ENCODE measurements at places on chromosomes 12 and 14. TPM values are rescaled to one million over a fixed set of nuclear protein-coding genes. Genes with fewer than 3 reads are reported as not detected.

GRCh38 chr12:42982828-42983227, 393.3 kb upstream of the PRICKLE1 start:
- no peak for DNase-seq

GRCh38 chr12:113366827-113367226, 8.4 kb downstream of the PLBD2 start:
- no peak for DNase-seq

GRCh38 chr14:61553730-61554641, 141.3 kb upstream of the HIF1A start:
- DNase-seq = no peak

DNA sequence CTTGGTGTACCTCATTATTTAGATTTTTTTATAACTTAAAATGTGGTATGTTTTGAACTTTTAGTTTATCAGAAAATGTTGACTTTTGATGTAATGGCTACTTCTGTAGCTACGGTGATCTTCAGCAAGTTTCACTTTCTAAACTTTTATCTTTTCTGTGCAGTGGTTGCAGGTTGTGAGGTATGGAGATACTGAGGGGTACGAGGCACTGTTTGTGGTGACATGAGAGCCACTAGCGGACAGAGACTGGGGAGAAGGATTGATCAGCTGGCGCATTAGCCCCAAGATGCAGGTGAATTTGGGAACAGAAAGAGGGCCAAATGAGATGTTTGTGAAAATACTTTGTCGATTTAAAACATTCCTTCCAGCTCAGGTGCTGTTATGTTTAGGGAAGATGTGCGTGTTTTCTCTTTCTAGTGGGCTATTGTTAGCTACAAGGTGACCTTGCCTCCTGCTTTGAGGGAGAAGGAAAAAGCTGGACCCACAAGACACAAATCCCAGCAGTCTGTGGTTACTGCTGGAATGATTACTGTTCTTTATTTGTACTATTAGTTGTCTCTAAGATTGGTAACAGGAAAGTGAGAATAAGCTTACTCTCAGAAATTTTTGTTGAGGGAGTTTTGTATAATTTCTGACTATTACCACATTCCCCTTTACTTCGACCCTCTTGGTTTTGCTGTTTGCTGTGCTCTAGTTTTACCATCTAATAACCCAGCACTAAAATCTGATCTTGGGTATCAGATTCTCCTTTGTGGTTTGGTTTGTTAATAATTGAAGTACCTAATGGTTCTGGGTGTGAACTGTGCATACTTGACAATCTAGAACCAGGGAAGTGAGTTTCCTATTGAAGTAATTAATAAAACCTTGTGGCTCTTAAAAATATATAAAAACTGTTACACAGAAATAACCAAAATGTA, 61.7 kb downstream of the FBXO34 start:
- DNase-seq = no peak

DNA sequence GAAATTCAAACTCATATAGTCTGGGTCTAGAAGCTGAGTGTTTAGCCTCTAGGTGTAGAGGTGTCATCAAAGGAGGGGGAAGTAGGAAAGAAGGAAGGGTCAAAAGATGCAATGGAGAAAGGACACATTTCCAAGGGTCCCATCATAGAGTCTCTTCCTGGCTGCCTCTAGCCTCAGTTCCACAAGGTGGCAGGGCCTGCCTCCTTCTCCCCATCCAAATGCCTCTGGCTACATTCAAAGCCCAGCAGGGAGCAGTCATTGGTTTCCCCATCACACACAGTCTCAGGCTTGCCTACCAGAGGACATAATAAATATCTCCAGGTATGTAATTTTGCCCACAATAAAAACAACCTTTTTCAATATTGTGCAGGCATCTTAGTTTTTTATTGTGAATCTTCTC, 2.1 kb upstream of the CCT2 start:
- no peak for DNase-seq

GRCh38 chr14:76918782-76919394, 92.7 kb downstream of the LRRC74A start:
- no peak for DNase-seq

DNA sequence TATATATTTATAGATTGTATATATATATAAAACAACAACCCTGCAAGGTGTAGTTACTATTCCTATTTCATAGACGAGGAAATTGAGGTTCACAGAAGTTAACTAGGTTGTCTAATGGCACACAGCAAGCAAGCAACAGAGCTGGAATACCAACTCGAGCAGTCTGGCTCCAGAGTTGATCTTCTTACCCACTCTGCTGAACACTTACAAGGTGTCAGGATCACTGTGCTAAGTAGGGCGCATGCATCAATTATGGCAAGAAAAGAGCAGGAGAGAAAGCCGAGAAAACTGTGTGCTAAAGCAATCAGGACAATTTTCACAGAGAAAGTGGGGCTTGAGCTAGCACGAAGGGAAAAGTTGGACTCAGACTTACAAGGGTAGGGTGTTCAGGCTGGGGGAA, 15.9 kb upstream of the ARMH4 start:
- no peak for DNase-seq

GRCh38 chr12:122471324-122472226, 29.2 kb downstream of the ZCCHC8 start:
- DNase-seq = peak; percentile 41

- no peak for DNase-seq
Observed at GRCh38 chr12:6947615-6948014, 3.5 kb upstream of the PTPN6 start.

DNA sequence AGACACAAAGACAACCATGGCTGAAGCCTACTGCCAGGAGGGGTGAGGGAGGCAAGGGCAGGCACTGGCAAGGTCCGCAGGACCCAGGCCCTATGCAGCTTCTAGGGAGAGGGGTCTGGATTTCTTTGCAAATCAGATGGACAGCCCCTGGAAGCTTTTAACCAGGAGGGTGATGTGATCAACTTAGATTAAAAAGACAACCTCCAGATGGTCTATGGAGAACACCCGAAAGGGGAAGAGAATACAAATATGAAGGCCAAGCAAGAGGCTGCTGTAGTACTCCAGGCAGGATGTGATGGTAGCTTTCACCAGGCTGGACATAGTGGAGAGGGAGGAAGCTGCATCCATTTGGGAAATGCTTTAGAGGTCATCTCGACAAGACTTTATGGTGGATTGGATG, 83.3 kb upstream of the TSPAN11 start:
- DNase-seq = no peak

DNA sequence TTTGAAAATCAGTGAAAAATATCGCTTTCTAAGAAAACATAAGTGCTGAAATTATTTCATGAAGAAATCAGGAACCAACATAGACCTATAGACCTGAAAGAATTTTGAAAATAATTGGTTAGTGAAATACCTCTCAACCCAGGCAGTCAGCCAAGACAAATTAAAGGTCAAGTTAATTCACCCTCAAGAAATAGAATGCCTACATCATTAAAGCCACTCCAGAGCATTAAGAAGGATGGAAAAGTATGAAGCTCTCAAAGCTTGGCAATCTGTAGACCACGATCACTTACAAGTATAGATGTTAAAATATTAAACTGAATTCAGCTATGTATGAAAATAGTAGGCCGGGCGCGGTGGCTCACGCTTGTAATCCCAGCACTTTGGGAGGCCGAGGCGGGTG, 48.3 kb downstream of the SFSWAP start:
- no peak for DNase-seq

GRCh38 chr12:29783773-29784666, at the start of gene TMTC1:
Gene TMTC1, minus strand, starts transcription at chr12:29783942. Its CDS starts 191 bp downstream, at chr12:29783751.
- DNase-seq = no peak

DNA sequence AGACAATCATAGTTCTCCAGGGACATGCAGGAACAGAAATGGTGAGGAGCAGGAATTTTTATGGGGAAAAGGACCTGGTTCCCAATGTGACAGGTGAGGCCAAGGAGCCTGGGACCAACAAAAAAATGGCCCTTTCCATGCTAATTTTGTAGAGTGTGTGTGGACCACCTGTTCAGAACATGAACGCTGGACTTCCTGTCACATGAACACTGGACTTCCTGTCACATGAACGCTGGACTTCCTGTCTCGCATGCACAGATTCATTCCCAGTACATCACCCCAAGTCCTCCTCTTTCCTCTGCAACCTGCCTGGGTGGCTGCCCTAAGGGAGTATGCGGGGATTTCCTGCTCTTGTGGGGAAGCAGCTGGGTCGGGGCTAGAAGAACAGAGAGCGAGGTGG, 10.1 kb downstream of the FGF6 start:
- no peak for DNase-seq

DNA sequence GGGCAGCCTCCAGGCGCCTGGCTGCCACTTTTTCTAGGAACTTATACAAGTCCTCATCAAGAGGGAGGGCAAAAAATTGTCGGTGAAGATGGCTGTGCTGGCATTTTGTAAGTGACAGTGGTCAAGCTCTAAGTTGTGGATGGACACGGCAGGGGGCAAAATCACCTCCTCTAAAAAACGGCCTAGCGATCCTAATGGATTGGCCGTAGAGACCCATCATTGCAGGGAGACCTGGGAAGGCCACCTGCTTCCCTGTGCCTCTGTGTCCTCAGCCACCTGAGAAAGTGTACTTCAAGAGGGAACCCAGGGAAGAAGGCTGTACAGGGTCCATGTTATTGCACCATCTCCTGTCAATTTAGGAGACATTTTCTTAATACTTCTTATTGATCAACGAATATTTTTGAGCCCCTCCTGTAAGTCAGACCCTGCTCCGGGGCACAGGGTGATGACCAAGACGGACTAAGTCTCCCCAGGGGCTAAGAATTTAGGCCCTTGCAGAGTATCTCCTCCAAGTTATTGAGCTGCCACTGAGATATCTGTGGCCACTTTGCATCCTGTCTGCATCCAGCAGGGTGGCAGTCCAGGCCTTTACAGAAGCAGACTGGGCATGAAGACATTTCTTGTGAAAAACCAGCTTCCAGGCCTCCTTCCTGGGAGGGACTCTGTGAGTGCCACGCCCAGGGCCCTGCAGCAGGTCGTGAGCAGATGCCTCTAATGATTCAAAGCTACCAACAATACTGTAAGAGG, 40.5 kb downstream of the PSMA6 start:
- DNase-seq = no peak

- no peak for DNase-seq
Observed at GRCh38 chr12:47078733-47079467, 521 bp upstream of the PCED1B start.

DNA sequence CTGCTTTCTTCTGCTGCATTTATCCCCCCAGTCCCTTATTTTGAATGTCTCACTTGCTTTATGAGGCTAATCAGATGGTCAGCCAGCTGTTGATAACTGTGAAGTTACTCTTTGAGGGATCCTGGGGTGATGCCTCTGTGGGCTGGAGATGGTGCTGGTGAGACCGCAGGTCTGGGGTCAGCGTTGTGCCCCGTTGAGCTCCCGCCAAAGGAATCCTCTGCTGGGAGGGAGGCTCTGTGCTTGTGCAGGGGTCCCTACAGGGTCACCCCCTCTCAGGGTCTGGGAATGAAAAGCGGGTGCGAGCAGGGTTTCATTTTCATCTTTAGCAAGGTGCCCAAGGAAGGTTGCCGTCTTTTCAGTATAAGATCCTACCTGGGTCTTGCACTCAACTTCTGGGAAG, 161.2 kb upstream of the RTL1 start:
- DNase-seq = no peak

DNA sequence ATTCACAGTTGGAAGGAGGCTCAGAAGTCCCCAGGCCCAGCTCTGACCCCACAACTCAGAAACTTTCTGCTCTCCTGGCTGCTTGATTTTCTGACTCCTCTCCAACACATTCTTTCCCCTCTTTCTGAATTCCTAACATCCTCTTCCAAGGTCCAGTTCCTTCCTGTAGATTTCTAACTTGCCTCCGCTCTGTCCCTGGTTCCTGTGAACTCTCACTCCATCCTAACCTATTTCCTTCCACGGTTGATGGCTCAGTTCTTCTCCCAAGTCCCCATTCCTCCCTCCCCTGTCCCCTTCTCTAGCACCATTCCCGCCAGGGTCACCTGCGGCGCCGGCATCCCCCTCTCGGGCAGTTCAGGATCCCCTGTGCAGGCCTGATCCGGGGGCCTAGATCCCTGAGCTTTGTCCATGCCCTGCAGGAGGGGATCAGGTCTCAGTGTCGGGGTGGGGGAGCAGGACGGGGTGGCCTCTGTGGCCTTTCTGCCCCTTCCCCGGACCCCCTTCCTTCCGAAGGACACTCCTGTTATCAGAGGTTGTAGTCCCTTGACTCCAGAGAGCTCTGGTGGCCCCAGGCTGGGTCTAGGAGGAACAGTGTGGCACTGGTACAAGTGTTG, 6.0 kb upstream of the SLC22A17 start:
- DNase-seq = no peak

GRCh38 chr12:16277585-16277984, at the start of gene SLC15A5:
Gene SLC15A5, minus strand, starts transcription at chr12:16277685. Its CDS starts 0 bp downstream, at chr12:16277685.
- DNase-seq = no peak

DNA sequence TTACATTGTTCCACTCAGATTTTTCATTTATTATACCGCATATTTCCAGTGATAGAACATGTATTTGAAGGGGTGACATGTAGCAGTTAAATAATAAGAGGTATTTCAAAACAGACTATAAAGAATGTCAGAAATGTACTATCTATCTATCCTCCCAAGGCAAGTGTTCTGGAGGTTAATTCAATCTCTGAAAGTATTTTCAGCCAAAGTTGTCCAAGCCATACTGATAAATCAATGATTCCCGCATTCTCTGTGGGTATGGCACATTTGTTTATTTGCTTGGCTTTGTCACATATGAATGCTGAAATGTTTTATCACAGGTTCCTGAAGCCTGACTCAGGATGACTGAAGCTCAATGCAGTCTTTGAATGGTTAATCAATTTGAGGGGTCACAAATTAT, 35.8 kb downstream of the KCNH5 start:
- no peak for DNase-seq

- DNase-seq = no peak
Observed at GRCh38 chr14:81797315-81797714, 263.7 kb upstream of the SEL1L start.

PCED1B gene
- polyA plus RNA-seq = 8.2 TPM

CAPRIN2 gene
- 12.8 TPM for polyA plus RNA-seq

CTSG gene
- not detected for polyA plus RNA-seq

ACOT6 gene
- not detected for polyA plus RNA-seq

SERPINA12 gene
- polyA plus RNA-seq = not detected
